ENCODE measurements at places on chromosomes 4 and X.

DNA sequence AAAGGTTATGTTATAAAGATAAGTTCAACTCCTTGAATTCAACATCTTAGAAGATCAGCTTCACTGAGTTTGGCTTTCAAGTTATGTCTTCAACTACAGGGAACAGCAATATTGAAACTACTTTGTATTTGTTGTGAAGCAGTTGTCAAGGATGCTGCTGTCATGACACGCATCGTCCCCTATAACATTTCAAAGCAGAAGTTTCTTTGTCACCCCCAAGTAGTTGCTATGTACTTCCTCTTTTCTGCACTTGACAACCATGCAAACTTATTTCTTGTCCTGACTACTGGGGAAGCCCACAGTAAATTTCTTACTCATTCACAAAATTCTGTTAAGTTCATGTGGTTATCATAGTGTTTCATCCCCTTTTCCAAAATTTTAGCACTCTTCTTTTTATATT, 14.3 kb downstream of the ANTXR2 start:
- no peak for DNase-seq

- no peak for DNase-seq
Measured at GRCh38 chr4:119804404-119804803, 175.8 kb upstream of the PDE5A start.

DNA sequence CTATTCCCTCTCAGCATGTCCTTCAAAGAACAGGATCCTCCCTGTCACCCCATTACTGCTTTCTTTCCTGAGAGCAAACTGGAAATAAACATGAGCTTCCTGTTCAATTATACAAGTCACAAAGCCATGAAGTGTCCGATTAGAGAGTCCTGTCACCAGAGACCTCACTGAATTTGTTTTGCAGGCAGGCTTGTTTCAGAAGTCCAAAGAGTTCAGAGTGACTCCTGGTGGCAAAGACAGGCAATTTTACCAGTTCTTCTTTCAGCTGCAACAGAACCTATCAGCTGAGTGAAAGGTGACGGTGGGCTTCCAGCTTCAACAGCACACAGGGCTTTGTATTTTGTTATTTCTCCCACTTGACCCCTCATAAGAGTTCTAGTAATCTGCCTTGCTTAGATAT, 6.4 kb downstream of the ELK1 start:
- no peak for DNase-seq

DNA sequence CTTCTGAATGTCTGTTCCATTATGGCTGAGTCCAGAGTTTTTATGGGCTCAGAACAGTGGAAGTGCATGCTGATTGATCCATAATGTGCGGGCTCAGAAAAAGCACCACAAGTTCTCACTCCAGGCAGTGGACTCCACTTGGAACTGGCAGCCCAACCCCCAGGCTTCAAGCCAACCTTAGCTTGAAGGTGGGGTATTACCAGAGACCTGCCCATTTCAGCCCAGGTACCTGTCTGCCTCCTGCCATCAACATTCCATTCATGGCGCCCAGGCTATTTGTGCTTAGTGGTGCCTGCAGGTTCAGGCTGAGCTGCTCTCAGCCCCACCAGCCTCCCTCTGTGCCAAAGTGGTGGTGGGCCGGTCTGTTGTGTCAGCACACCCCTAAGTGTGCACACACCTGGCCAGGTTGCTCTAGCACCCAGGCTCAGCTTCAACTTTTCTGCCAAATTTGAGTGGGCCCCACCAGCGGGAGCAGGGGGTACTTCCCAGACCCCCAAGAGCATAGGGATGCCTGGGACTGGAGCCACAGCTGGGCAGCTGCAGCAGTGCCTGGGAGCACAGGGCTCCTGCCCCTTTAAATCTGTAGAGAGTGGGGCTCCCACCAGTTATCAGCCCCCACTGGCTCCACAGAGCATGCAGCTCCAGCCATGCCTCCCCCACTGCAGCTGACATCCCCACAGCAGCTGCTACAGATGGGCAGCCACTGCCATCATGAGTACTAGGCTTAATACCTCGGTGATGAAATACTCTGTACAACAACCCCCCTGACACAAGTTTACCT, 1025.3 kb downstream of the PCDH19 start:
- DNase-seq = no peak

DNA sequence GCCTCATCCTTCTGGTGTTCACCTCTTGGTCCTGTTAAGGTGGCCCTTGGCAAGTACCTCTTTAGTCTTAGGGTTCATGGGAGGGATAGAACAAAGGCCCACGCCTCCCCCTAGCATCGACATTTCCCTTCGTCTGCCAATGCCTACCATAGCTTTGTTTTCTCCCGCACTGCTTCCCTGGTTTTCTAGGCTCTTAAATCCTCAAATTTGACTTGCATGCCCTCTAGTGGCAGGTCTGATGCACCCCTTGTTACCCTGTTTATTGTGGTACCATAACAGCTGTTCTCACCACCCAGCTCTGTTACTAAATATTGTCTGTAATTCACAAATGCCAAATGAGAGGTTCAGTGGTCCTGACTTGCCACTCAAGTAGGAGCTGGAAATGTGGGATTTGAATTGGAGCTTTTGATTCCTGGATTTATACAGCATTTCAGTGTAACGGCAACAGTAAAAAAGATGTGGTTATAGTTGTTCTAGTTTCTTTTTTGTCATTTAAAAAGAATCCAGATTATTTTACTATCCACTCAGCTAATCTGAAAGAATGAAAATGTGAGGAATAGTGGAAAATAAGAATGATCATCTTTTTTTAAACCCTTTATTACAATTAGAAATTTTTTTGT, 100.1 kb downstream of the REPS2 start:
- DNase-seq = peak; percentile 0

DNA sequence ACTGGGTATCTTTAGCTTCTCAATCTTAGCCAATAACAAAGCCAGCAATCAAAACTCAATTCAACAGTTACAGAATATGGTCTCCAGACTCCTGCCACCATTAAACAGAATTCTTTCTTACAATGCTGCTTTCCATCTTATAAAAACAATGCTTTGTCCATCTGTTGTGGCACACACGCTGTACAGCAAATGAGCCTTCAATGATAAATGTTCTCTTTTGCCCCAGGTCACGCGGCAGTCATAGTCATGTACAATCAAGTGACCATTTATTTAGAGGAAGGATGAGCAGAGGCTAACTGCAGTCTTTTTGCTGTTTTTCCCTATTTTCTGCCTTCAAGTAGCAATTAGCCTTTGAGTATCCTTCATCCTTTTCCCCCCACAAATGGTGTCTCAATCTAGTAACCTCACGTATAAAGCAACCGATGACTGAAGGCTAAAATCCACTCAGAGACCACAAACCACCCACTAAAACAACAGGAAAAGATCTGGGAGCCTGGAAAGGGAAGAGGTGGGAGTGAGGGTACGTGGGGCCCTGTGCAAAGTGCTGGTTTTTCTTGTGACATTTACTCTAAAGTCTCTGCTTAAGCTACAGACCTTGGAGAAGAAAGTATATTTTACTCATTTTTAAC, 24.4 kb downstream of the TRIM2 start:
- no peak for DNase-seq

DNA sequence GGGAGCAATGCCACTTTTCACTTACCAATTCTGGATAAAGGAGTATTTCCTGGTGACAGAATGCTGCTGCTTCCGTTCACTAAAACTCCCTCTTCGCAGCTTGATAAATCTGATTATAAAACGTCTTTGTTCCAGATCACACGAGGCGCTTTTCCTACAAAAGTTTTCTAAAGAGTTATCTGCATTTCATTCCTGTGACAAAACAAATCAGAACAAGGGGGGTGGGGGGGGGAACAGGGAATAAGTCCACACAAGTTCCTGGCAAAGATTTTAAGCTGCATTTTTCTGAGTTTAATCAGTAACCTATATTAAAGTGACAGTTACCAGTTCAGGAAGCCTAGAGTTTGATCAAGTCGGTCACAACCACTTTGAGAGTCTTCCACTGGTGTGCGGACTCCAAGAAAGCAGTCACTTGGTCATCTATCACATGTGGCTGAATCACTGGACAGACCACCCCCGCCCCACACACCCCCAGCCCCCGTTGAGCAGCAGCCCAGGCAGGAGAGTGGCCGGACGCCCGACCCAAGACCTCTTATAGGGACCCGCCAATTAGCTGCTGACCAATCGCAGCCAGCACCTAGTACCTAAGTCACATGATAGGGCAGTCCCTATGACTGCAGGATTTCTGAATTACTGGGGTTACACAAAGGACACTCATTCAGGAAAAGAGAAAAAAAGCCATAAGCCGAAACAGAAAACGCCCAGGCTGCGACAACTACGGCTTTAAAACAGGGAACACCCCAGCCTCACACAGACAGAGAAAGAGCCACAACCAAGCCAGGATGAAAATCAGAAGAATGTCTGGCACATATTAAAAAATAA, 569.3 kb upstream of the DIPK2B start:
- DNase-seq = no peak

- no peak for DNase-seq
Measured at GRCh38 chr4:145390571-145390970, 91.1 kb upstream of the SMAD1 start.

DNA sequence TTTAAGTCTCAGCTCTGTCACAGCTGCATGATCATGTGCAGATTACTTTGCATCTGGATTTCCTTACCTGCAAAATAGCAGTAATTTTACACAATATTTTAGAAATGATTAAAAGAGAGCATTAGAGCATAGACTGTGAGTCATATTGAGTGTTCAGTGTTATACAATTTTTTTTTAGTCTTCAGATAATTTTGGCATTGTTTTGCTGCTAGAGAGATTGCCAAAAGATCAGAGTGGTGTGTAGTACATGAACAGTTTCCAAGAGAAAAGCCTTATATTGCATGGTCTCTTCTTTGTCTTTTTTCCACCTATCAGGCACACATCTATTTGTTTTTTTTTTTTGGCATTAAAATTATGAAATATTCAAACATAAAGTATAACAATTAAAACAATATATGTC, 209.6 kb upstream of the TLL1 start:
- no peak for DNase-seq

GRCh38 chr4:142329313-142329712, 516.8 kb downstream of the INPP4B start:
- no peak for DNase-seq

GRCh38 chr4:26208237-26208994, 112.4 kb upstream of the RBPJ start:
- DNase-seq = no peak

DNA sequence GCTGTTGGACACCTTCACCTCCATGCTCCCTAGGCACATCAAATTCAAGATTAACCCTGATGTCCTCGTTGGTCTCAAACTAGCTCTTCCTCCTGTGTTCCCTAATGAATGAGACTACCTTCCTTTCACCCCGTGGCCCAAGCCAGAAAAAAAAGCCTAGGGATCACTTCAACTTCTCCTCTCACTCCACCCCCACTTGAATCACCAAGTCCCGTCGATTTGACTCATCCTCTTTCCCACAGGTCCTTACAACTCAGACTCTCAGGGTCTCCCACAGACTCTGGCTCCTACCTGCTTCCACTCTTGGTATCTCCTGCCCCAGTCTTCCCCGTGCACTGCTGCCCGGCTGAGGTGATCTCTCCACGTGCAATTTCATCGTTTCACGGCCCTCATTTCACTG, 8.5 kb downstream of the SLC25A43 start:
- DNase-seq = no peak

GRCh38 chr4:71417150-71417549, 78.3 kb downstream of the SLC4A4 start:
- DNase-seq = no peak

GRCh38 chr4:153465615-153466080, 512 bp upstream of the TMEM131L start:
- DNase-seq = no peak

DNA sequence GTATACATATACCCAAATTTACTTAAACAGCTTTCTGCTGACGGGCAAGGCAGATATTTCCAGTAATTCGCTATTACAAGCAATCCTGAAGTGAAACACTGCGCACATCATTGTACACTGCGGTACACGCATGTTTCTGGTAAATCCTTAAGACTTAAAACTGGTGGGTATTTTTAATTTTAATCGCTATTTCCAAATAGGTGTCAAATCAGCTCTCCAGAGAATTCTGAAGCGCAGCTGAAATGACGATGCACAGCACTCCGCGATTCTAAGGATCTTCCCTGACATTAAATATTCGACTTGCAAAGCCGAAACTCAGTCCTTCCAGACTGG, 361 bp downstream of the TMEM128 start:
- no peak for DNase-seq

- no peak for DNase-seq
Measured at GRCh38 chr4:48756689-48757220, 23.3 kb downstream of the FRYL start.

DNA sequence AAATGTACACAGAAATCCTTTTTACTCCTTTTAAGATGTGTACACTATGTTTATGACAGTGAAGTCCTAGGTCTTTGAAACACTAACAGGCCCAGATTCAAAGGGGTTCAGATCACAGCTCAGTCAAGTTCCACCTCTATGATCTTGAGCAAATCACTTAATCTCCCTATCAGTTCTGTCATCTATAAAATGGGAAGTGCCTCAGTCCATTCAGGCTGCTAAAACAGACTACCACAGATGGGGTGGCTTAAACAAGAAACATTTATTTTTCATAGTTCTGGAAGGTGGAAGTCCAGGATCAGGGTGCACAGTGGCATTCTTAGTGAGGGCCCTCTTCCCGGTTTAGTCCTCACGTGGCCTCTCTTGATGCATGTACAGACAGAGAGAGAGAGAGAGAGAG, 117.1 kb downstream of the CORIN start:
- no peak for DNase-seq

DNA sequence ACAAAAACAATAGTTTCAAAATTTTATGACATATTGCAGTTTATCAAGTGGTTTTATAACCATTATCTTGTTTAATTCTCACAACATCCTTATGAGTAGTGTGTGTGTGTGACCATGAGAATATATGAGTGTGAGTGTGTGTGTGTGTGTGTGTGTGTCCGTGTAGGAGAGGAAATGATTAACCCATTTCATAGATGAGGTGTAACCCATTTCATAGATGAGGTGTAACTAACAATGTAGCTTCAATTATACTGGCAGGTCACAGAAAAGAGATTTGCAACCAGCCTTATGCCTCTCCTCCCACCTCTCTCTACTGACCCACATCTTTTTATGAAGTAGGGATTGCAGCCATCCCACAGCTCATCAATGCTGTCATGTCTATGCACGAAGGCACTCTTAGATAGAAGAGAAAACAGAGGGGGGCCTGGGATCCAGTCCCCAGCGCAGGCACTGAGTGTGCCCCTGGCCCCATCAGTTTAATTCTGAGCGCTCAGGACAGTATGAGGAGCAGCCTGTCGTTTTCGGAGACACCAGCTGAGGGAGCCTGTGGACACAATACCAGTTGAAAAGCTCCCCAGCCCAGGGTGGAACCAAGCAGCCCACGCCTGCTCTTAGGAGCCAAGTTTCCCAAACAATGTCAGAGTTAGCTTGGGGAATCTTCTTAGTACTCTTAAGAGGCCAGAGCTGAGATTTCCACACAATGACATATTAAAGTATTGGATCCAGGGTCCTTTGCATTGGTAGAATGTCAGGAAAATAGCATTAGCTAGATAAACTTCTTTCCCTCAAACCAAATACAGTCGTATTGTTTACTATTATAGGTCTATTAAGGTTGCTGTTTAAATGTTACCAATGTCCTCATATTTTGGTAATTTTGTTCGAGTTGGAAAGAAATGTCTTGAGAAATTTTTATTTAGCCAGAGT, 88.6 kb downstream of the PALLD start:
- DNase-seq = no peak

Measured in cerebellar nuclear complex (tissue), 1 donor.